ENCODE measurements at places on chromosomes 2 and 18. TPM values are rescaled to one million over a fixed set of nuclear protein-coding genes. Genes with fewer than 3 reads are reported as not detected.

GRCh38 chr2:14866736-14867352 lies 234.3 kb downstream of the LRATD1 start:
- DNase-seq, result no peak

GRCh38 chr2:25009954-25010353 lies 31.9 kb upstream of the EFR3B start:
- DNase-seq, result no peak

- DNase-seq, result no peak
Observed at GRCh38 chr18:23266717-23267446, 131.6 kb downstream of the CABLES1 start.

GRCh38 chr2:23012499-23012898 lies 372.5 kb upstream of the KLHL29 start:
- DNase-seq, result no peak

GRCh38 chr2:76415821-76416220 lies 705.1 kb upstream of the GCFC2 start:
- no peak for DNase-seq

- no peak for DNase-seq
Observed at GRCh38 chr2:143907801-143908200, 612.1 kb downstream of the ZEB2 start.

DNA sequence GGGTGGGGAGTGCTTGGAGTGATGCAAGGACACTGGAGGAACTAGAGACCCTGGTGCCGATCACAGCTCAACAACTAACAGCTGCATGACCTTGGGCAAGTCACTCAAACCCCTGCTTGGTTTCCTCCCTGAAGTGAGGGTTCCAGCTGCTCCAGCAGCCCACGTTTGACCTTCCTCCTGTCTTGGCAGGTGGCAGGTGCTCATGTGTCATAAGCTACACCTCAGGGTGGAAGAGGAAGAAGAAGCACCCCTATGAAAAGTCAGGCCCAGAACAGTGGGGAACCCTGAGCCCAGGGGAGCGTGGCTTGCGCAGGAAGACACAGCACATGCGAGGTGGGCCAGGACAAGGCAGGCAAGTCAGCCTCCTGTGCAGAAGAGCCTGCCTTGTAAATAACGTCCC lies 42.4 kb downstream of the MRPL35 start:
- no peak for DNase-seq

DNA sequence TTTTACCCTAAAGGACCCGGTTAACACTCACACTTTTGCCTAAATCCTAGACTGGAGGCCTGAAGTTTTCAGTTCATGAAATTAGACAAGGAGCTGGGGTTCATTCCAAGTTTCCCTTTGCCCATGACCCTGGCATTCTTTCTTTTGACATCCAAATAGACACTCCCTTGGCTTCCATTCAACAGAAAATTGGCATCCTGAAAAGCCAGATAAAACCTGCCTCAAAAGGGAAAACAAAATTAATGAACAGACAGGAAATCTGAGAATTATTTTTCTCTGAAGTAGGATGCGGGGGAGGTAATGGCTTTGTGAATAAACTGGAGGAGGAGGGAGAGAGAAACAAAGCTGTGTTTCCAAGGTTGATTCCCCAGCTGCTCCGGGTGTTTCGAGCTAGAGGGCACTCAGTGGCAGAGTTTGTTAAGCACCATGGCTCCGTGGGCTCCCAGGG lies 41.0 kb downstream of the SPP2 start:
- DNase-seq, result no peak

GRCh38 chr2:238689331-238689730 lies 158.6 kb upstream of the TWIST2 start:
- no peak for DNase-seq

DNA sequence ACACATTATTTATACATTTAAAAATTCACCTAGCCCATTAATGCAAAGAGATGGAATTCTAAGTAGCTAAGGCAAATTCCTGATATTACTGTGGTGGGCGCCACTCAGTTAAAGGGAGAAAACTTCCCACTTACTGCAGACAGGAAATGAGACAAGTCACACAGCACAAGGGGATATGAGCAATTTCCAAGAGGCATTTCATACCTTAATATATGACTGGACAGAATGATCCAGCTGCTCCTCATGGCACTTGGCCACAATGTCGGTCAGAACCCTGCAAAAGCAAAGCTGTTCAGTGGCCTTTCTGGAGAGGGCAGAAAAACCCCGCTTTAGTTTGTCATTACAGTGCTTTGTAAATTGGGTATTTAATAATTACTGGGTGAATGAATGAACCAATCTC lies 121.4 kb upstream of the CCDC195 start:
- no peak for DNase-seq

GRCh38 chr2:25286025-25286400 lies 55.7 kb downstream of the DNMT3A start:
- DNase-seq, result no peak

- no peak for DNase-seq
Observed at GRCh38 chr2:88199912-88200682, 30.0 kb downstream of the THNSL2 start.

- no peak for DNase-seq
Observed at GRCh38 chr2:197556456-197556855, 40.6 kb downstream of the MOB4 start.

DNA sequence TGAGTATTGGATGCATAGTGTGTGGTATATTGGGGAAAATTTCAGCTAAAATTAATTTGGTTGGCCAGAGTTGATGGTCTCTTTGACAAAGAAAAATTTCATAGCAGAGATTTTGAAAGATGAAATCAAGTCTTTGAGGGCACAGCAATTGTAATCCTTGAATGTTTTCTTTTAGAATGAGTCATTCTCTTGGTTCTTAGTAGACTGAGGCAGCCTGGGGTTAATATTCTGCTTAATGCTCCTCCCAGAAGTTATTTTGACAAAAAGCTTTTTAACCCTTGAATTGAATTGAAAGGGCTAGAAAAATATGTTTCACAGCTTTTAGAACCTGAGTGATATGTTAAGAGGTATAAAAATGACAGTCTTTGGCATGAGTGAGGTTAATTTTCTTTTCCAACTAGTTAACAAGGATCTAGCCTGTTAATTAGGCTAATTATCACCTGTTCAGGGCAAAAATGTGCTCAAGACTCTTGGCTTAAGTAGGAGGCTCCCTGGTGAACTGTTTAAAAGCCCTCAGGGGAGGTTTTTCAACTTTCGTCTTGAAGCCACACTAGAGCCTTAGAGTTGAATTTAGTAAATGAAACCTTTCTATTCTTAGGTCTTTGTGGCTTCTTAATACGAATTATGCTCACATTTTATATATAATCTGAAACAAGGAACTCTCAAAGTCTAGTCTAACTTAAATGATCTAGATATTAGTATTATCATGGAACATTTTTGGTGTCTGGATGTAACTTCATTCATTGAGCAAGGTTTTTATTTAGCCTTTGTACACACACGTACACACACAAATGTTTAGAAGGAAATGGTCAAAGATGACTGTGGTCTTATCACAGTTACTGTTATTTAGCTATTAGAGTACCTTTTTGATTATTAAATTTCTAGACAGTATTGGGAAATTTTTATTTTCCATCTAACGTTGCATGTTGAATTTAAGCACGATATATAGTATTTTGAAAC lies 272.5 kb downstream of the ZNF407 start:
- no peak for DNase-seq

DNA sequence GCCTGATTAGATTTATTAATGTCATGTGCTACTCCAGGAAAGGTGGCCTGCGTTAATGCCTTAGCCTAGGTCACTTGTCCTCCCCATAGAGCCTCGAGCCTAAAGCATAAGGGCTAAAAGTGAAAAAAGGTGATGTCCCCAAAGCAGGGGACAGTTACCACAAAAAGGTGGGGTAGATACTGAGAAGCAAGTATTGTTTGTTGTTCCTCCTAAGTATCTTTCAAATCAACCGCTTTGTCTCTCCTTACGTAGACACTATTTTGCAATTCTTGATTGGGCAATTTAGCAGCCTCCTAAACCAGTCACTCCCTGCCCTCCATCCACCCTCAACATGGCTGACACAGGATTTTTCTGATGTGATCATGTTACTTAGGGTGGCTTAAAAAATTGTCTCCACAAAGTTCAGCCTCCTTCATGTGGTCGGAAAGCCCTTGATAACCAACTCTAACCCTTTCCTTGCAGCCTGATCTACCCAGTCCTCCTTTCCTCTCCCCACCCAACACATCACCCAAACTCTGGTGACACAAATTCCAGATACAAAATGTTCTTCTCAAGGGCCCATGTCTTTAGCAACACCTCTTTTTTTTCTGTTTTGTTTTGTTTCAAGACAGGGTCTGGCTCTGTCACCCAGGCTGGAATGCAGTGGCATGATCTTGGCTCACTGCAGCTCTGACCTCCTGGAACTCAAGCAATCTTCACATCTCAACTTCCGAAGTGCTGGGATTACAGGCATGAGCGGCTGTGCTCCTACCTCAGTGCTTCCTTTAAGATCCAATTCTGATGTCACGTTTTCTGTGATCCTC lies 6.9 kb downstream of the INHA start:
- DNase-seq, result no peak

DNA sequence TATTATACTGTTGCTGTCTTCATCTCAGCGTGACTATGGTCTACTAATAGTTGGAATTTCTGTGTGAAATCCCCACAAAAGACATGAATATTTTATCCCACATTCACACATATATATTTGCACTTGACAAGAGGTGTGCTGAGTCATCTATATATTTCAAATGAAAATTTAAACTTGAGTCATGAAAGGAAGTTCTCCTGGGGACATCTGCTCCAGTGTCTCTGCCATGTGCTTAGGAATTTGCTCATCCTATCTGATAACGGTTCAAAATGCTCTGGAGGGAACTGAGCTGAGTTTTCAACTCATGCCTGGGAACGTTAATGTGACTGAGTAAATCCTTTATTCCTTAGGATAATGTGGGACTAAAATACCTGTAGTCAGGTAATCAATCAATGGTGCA lies 326.2 kb upstream of the MEX3C start:
- no peak for DNase-seq

DNA sequence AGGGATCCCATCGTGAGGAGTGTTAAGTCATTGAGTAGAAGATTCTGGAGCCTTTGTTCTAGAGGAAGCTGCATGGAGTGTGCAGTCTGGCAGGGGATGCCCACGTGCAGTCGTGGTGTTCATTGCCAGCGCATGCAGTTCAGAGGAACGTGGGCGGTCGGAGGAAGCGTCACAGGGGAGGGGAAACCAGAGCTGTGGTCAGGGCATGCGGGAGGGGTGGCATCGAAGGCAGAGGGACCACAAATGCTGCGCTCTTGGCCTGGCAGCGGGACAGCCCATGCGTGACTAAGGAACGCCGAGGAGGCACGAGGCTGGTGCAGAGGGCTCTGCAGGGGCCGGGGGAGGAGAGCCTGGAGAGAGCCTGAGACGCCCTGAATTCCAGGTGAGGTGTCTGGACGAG lies 141.1 kb downstream of the KLHL29 start:
- DNase-seq, result no peak

DNA sequence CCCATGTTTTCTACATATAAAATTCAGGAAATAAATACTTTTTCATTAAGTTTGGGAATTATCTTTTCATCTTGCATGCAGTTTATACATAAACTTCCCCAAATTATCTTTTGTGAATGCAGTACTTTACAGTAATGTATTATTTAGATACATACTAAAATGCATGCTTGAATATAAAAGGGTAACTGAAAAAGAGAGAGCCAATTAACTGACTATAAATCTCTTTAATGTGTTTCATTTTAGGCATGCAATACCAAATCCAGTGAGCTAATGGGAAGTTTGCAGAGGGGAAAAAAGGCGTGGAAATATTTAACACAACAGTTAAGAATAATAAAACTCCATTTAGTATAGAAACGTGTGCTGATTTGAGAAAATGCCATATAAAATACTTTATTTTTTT lies 39.2 kb downstream of the COL4A4 start:
- no peak for DNase-seq

GRCh38 chr2:169222665-169223064 lies 139.7 kb downstream of the LRP2 start:
- no peak for DNase-seq

DNA sequence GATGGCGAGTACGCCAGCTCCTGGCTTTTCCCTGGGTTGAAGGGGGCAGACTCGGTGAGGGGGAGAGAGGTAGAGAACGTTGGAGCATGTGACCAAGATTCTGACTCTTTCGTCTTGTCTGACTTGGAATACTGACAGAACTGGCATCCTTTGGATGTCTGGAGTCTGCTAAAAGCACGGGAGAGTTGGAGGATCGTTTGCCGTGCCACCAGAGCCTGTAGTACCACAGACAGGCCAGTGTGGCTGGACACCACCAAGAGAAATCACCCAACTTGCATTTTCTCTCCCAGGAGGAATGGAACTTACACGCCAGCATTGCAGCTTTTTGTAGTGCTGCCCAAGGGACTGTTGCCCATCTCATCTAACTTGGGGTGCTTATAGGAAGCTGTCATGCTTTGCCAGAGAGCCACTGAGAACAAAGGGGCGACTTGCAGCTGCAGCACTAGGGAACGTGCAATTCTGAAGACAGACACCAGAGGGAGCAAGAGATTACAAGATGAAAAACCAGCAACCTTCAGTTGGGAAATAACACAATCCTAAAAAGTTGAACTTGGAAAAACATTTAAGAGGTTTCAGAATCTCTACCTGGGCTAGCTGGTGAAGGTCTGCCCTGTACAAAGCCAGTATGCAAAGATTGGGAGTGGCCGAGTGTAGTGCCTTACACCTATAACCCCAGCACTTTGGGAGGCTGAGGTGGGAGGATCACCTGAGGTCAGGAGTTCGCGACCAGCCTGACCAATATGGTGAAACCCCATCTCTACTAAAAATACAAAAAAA lies 24.1 kb downstream of the PSMG2 start:
- DNase-seq, result no peak

- DNase-seq, result no peak
Observed at GRCh38 chr2:70321370-70321769, 19.5 kb upstream of the FAM136A start.

DNA sequence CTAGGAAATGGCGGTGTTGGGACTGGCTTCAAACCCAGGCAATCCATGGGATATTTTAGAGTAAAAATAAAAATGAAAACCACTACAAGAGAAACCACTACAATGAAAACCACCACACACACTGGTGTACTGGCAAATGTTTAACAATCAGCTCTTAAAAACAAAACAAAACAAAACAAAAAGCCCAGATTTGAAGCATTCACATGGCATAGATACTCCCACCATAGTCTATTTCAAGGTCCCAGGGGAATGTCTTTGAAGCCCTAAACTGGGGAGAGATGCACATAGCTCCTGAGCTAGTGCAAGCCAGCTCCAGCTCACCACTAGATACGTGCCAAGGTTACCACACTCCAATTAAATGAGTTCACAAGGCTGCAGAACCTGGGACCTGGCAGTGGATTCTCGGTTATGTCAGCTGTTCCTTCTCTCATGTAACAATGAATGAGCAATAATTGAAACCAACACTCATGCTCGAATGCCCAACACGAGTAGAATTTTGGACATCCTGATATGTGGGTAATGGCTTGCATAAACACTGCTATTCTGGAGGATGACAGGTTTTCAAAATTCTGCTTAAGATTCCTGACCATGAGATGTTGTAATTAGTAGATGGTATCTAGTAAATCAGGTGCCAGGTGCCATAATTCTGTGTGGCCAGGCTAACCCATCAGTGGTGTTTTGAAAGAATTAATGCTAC lies 102.2 kb downstream of the OSBPL6 start:
- DNase-seq, result no peak

GRCh38 chr2:190315273-190315672 lies 4.4 kb downstream of the HIBCH start:
- DNase-seq, result no peak

Gene NTSR2
- total RNA-seq, result not detected

Gene USP40
- 11.6 TPM for total RNA-seq

Gene CGREF1
- total RNA-seq, result 4.3 TPM

Gene GKN1
- not detected for total RNA-seq

Gene DNAJC5G
- 0.94 TPM for total RNA-seq

Gene IHH
- not detected for total RNA-seq

Gene EGR4
- 0.16 TPM for total RNA-seq
